ENCODE measurements at places on chromosomes 5 and 9.

- no peak for DNase-seq
Measured at GRCh38 chr9:12695474-12695873, 2.3 kb downstream of the TYRP1 start.

DNA sequence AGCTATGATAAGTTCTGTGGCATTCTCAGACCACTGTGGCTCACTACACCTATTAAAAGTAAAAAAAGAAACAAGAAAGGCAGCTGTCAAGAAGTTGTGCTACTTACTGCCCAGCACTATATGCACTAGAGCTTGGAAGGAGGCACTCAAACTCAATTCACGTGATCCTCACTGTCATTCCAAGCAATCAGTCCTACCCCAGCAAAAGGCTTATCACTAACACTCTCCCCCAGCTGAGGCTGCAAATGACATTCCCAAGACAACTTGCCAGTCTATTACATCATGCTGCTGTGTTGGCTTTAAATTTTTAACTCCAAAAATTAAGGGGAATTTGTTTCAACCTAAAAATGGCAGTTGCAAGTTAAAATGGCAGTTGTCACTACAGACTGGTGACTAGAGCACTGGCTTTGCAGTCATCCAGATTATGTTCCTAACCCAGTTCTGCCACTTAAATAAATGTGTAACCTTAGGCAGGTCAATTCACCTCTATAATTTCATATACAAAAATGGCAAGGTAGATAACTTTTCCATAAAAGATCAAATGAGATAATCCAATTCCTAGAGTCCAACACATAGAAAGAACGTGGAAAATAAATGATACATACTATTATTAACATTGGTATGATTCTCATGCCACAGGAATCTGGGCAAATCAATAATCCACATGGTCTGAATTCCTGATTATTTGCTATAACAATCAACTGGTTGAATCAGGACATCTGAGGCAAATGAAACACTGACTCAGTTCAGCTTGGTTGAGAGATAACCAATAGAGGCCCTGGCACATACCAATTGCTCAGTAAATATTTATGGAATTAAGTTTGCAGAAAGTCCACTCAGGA, 52.4 kb downstream of the FBXW11 start:
- no peak for DNase-seq

DNA sequence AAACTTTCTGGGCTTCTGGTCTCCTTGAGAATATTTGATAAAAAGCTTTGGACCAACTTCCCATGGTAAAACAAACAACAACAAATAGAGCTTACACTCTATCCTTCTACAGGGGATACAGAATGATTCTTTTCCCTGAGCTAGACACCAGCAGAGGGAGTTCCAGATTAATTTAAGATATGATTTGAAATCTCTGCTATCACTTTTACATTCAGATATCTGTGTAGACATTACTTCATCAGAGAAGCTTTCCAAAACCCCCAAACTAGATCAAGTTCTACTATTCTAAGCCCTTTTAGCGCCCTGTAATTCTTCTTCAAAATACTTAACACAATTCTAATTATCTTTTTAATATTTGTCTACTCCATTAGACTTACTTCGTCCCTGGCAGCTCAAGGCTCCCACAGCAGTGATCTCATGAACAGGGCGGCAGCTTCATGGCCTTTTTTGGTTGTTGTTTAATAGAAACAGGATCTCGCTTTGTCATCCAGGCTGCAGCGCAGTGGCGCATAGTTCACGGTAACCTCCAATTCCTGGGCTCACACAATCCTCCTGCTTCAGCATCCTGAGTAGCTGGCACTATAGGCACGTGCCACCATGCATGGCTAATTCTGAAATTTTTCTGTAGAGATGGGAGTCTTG, 955 bp upstream of the GALNT12 start:
- no peak for DNase-seq

DNA sequence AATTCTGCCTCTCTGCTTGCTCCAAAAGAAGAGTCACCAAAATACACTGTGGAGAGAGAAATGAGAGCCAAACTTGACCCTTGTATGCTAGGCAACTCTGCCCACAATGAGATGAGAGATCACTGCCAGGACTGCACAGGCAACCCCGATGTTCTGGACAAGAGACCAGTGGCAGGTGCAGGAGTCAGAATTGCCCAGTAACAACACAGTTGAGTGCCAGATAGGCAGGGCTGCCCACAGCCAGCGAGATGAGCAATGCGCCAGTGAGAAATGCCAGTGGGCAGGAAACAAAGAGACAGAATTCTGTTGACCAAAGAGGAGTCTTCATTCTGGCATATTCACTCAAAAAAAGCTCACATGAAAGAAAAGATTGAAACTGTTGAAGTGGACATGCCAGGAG, 570.7 kb downstream of the CAAP1 start:
- no peak for DNase-seq

DNA sequence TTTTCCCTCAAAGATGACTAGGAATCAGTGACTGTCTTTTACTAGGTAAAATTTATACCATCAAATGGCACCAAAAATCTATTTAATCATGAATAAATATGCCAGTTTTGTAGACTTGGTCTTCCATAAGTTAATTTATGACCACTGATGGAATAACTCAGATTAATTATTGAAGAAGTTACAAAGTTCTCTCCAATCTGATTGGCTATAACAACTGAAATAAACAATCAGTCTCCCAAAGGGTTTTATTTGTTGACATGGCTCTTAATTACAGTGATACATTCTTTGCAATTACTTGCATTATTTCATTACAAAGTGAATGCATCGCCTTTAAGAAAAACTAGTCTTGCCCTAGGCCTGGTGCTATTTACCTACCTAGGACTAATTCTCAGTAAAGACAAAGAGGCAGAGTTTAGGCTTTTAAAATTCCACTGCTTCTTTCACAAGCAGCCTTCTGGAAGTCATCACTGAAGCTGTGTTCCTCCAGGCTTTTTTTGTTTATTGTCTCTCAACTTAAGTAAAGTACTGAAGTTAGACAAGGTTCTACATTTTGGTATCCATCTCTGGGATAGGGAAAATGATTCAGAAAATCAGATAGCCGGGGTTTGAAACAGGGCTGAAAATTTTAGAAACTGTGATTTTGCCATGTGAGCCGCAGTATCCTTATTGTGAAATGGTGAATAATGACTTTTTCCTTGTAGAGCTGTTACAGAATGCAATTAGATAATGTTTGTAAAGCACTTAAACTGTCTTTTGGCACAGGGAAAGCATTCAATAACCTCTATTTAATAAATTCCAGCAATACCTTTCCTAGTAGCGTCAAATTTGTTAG, 2.5 kb downstream of the STOM start:
- DNase-seq = no peak

- DNase-seq = no peak
Measured at GRCh38 chr5:66722686-66723085, 126.5 kb downstream of the MAST4 start.

GRCh38 chr9:111034898-111035539, 3.3 kb downstream of the LPAR1 start:
- DNase-seq = no peak

- no peak for DNase-seq
Measured at GRCh38 chr9:119634006-119634405, 264.8 kb upstream of the BRINP1 start.

DNA sequence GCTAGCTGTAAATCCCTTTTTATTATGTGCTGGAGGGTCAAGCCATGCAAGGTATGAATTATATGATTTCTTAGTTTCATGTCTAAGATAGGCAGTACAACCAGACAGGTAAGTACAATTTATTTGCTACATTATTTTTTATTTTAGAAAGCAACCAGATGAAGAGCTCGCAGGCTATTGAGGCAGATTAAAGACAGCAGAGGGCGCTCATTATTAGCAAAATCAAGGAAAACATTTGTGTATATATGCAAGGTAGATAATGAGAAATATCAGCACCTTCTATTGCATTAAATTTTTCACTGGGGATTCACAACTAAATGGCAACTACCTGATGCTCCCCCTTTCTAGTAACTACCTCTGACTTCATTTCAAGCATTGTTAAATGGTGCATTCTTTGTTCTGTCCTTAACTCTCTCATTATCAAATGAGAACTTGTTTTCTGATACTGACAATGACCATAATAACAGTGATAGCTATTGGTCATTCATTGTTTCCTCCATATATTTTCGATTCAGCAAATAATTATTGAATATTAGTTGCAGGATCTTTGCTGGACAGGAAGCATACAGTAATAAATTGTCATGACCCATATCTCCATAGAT, 8.6 kb downstream of the SCGB3A2 start:
- DNase-seq = no peak

GRCh38 chr5:103217101-103217500, 41.5 kb upstream of the MACIR start:
- DNase-seq = no peak

GRCh38 chr9:133351908-133352634, 4.1 kb downstream of the RPL7A start:
- DNase-seq = no peak

DNA sequence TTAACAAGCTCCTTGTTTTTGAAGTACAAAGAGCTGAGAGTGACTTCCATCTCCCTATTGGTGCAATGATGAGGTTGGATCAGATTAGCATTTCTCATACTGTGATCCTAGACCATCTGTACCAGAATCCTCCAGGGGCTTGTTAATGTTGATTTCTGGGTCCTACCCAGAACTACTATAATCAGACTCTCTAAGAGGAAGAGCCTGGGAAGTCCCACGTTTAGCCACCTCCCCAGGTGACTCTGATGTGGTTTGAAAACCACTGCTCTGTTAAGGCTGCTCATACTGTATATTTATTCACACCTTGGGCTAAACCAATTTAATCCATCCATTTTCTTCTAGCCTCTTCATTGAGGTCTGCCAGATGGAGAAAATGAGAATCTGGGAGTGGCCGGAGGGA, 49.6 kb upstream of the SMIM32 start:
- DNase-seq = no peak

DNA sequence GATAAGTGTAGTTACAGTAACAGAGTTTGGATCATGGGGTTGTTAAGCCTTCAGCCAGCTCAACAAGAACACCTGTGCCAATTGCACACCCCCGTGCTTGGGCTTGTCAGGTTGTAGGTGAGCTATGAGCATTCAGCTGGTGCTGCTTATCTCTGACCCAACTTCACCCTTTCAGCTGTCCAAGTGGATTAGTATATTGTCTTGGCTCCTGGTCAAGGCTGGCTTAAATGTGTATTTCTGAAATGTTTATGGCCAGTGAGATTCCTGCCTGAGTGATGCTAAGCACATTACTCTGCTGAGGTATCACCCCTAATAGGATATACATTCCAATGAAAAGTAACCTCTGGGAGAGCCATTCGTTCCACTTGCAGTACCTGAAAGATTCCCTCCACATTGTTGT, 44.2 kb upstream of the LMNB1 start:
- DNase-seq = no peak

DNA sequence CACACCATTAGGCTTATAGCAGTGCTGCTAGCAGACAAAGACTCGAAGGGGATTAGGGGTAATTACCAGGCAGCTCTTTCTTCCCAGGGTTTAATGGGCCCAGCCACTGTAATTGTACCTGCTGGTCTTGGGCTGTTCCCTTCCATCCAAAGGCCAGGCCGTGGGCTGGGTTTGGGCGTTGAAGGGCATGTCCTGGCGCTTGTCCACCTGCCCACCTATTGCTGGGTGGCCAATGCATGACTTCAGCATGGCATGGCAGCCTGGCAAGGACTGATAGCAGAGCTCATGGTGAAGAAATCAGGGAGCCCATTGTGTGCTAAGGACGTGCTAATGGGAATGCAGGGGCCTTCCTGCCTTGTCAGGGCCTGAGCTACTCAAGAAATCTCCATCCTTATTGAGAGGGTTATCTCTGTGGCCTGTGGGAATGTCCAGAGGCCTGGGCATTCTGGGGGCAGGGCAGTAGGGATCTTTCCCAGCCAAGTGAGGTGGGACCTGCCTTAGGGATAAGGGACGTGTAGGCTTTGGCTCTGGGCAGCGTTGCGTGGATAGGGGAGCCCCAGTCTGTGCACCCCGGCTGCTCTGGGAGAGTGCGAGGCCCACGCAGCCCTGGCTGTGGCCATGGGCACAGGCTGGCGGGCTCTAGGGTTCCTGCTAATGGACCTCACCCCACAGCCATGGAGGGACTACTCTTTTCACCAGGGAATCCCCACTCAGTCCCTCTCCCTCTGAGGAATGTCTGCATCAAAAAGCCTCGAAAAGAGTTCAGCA, 116.1 kb upstream of the PITX1 start:
- DNase-seq = no peak

DNA sequence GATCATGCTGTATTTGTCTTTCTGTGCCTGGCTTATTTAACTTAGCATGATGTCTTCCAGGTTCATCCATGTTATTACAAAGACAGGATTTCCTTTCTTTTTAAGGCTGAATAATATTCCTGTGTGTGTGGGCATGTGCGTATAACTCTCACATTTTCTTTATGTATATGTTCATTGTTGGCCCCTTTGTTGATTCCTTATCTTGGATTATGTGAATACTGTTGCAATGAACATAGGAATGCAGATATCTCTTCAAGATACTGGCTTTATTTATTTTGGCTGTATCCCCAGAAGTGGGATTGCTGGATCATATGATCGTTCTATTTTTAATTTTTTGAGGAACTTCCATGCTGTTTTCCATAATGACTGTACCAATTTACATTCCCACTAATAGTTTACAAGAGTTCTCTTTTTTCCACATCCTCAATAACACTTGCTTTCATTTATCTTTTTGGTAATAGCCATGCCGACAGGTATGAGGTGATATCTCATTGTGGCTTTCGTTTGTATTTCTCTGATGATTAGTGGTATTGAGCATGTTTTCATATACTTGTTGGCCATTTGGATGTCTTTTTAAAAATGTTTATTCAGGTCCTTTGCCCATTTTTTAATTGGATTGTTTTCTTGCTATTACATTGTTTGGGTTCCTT, 38.0 kb downstream of the CREBRF start:
- DNase-seq = no peak

DNA sequence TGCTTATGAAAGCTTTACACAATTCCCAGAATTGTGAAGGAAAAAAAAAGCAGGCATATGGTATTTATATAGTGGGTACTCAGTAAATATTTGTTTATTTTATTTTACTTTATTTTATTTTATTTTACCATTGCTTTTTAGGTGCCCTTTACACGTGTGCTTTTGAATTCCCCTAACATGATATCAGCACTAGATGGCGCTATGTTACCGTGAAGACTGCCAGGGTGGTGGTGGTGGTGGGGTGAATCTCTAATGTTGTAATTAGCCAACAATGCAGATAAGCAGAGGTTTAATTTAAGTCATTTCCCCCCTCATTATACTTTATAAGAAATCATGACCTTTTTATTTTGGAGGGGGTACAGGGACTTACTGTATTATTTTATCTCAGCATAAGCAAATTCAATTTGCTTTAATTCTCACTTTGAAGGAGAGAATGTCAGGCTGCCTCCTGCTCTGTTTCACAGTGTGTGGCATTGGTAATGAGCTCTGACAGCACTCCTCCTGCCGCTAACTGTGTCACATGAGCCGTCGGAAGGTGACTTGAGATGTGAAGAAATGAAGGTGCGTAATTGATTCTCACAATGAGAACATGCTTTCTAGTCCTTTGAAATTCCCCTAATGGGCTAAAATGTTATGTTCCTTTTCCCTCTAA, 165.6 kb downstream of the YTHDC2 start:
- no peak for DNase-seq

All from natural killer cell treated with Interleukin-12 subunit alpha and Interleukin-12 subunit beta and Interleukin-15 and Interleukin-18, amount 100 ng/mL, for 72 hours (primary cell).